ENCODE measurements at places on chromosomes 1 and 21. TPM values are rescaled to one million over a fixed set of nuclear protein-coding genes. Genes with fewer than 3 reads are reported as not detected.
A peak's percentile ranks its signal among the peaks of the same experiment; 100 is the strongest.

DNA sequence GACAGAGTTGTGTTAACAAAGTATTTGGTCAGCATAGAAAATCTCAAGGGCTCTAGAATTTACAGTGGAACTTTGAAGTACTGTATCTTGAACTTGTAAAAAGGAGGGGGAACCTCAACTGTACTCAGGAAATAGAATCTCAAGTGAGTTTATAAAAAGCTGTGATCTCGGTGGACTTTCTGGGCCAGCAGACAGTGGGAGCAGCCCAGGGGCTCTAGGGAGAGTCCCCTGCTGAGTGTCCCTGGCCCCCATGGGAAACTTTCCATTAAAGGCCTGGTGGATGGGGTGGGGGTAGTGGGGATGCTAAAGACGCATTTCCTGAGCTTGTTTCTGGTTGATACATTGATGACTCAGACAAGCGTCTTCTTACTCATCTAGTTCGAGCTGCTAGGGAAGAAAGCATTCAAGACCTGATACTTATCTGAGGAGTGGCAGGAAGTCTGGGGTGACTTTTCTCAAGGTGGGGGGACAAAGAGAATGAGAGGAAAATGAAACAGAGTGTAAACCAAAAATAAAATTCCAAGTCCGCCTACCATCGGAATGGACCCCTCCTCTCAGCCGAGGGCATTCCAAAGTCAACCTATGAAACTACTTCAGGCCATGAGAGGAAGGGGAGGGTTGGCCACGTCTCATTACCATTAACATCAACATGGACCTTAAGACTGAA, 65.5 kb downstream of the NID1 start:
- DNase-seq: peak; percentile 28
- H3K4me3 ChIP-seq: no peak overlapping the region
- no peaks in the 10 kb centered on the region for H3K27me3 ChIP-seq
- peaks cover 93% of the 10 kb centered on the region for H3K36me3 ChIP-seq

DNA sequence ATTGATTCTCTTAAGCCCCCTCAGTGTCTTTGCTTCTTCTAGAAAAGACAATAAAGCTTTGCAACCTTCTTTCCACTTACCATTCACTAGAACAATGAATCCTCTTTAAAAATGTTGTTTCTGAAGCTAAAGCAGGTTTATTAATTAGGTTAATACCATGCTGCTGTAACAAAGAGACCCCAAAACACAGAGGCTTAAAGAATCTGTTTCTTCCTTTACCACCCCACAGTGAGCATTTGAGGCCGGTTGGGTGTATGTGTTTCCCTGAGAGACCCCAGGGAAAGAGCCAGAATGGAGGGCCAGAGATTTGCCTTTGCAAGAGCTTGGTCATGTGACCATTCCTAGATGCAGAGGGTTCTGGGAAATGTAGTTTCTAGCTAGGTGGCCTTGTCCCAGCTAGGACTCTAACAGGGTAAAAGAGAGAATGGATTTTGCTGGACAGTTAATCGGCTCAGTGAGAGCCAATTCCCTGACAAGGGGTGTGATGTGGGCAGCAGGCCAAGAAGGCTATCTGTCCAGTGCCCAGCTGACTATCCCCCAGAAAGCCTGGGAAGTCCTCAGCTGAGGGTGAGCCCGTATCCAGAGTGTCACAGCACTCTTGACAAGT, 191.8 kb upstream of the TMEM51 start:
- no peak overlapping the region for H3K4me3 ChIP-seq
- no peak overlapping the region for H3K27ac ChIP-seq
- H3K36me3 ChIP-seq: no peaks in the 10 kb centered on the region
- no peak for DNase-seq

DNA sequence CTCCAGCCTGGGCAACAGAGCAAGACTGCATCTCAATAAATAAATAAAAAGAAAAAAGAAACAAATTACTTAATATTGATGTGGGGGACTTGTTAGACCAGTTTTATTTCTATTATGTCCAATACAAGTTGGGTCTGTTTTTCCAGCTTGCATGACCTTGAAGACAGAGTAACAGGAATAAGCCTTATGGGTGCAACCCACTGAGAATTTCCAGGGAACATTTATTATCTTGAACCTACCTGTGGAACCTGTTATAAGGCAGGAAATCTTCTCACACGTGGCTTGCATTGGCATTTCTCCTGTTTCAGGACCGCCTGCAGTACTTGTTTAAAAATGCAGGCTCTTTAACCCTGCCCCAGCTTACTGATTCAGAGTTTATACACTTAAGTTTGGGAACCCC, 64.0 kb downstream of the ZBTB17 start:
- no peaks in the 10 kb centered on the region for H3K27me3 ChIP-seq
- peaks cover 3% of the 10 kb centered on the region for H3K4me1 ChIP-seq
- no peak overlapping the region for H3K4me3 ChIP-seq
- H3K27ac ChIP-seq: no peak overlapping the region

- H3K36me3 ChIP-seq: no peaks in the 10 kb centered on the region
- H3K4me1 ChIP-seq: peaks cover 32% of the 10 kb centered on the region
- H3K27ac ChIP-seq: no peak overlapping the region
- H3K4me3 ChIP-seq: peak overlapping the region; percentile 36
- DNase-seq: no peak
- H3K27me3 ChIP-seq: peaks cover 15% of the 10 kb centered on the region
These were observed 118.7 kb upstream of the BARHL2 start for GRCh38 chr1:90835661-90836344.

GRCh38 chr1:156146769-156147405, 6.5 kb upstream of the SEMA4A start:
- peaks cover 22% of the 10 kb centered on the region for H3K4me1 ChIP-seq
- peak overlapping the region; percentile 5 for H3K4me3 ChIP-seq
- DNase-seq: peak; percentile 71
- peaks cover 5% of the 10 kb centered on the region for H3K27me3 ChIP-seq
- peak overlapping the region; percentile 57 for H3K27ac ChIP-seq

- peaks cover 14% of the 10 kb centered on the region for H3K27me3 ChIP-seq
- H3K27ac ChIP-seq: no peak overlapping the region
- DNase-seq: no peak
These were observed 6.7 kb upstream of the IVL start for GRCh38 chr1:152901631-152902030.

- no peaks in the 10 kb centered on the region for H3K27me3 ChIP-seq
- no peaks in the 10 kb centered on the region for H3K36me3 ChIP-seq
- H3K27ac ChIP-seq: no peak overlapping the region
- no peak overlapping the region for H3K4me3 ChIP-seq
These were observed 92.0 kb upstream of the PRMT6 start for GRCh38 chr1:106964495-106964894.

DNA sequence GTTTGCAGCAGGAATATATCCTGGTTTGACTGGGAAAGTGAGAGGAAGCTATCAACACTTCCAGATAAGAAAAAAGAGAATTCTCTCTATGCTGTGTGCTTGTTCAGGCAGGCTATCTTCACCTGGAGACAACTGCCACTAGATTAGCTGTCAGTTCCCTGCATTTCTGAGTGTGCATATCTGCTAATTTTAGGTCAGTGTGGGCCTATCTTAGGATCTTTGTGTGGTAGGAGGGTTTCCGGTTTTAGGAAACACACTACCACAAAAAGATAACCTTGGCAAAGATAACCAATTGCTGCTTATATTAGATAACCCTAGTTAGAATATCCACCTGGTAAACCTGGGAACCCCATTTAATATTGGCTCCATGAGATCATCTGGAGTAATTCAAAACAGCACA, 22.5 kb upstream of the GBP5 start:
- no peak overlapping the region for H3K27ac ChIP-seq
- H3K4me3 ChIP-seq: no peak overlapping the region
- no peaks in the 10 kb centered on the region for H3K27me3 ChIP-seq
- H3K4me1 ChIP-seq: no peaks in the 10 kb centered on the region
- H3K36me3 ChIP-seq: no peaks in the 10 kb centered on the region

GRCh38 chr1:34758751-34759150, 789 bp upstream of the GJB4 start:
- no peak overlapping the region for H3K27ac ChIP-seq
- no peak overlapping the region for H3K4me3 ChIP-seq
- no peaks in the 10 kb centered on the region for H3K4me1 ChIP-seq
- no peak for DNase-seq
- H3K27me3 ChIP-seq: no peaks in the 10 kb centered on the region

- H3K27me3 ChIP-seq: no peaks in the 10 kb centered on the region
- DNase-seq: no peak
- no peaks in the 10 kb centered on the region for H3K36me3 ChIP-seq
These were observed 560 bp downstream of the PADI2 start for GRCh38 chr1:17118706-17119075.

GRCh38 chr1:203440771-203441170, 34.8 kb upstream of the PRELP start:
- no peaks in the 10 kb centered on the region for H3K4me1 ChIP-seq
- no peaks in the 10 kb centered on the region for H3K36me3 ChIP-seq

DNA sequence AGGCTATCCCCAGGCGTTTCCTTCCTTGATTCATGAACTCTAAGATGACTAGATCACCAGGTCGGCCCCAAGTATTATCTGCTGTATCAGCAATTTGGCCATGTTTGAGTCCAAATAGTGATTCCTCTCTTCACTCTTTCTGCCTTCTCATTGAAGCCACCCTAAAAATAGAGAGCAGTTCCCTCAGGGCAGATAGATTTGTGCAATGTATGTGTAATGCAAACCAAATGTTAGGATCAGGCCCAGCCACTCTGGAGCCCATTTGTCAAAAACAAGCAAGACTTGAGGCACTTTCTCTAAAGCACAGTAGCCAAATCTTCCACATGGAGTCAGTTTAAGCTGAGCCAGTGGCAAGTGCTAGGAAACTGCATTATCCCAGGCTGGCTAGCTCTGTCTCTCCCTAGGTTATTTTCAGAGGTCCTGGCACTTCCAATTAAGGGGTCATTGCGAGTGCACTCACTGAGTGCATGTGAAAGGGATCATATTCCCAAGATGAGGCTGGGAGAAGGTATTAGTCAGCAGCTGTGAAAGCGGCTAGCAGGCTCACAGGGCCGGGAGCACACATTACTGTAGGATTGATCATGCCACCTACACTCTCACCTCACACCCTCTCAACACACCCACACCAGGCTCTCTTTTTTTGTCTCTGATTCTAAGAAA, 97.9 kb upstream of the RAB3GAP2 start:
- no peaks in the 10 kb centered on the region for H3K4me1 ChIP-seq
- H3K27me3 ChIP-seq: no peaks in the 10 kb centered on the region
- no peak overlapping the region for H3K27ac ChIP-seq
- H3K36me3 ChIP-seq: no peaks in the 10 kb centered on the region

DNA sequence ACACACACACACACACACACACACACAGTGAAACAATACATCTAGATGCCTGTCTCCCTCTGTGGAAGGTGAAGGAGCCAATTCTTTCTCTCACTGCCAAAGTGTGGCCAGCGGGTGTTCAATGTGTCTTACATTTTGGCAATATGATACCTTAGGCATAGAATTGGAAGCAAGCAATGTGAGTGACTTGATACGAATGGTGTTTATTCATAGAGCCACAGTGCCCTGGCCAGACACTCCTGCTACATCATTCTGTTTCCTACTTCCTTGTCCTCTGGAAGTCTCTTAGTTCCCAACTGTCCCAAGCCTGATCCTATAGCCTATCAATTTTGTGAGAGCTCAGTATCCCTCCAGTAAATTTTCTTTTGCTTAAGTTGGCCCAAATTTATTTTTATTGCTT, 170.0 kb upstream of the L1TD1 start:
- H3K27me3 ChIP-seq: no peaks in the 10 kb centered on the region
- DNase-seq: no peak
- no peaks in the 10 kb centered on the region for H3K4me1 ChIP-seq
- no peak overlapping the region for H3K4me3 ChIP-seq

GRCh38 chr1:61910035-61910434, 167.8 kb downstream of the PATJ start:
- no peak overlapping the region for H3K27ac ChIP-seq
- no peaks in the 10 kb centered on the region for H3K4me1 ChIP-seq
- no peak overlapping the region for H3K4me3 ChIP-seq
- no peaks in the 10 kb centered on the region for H3K27me3 ChIP-seq
- no peak for DNase-seq

DNA sequence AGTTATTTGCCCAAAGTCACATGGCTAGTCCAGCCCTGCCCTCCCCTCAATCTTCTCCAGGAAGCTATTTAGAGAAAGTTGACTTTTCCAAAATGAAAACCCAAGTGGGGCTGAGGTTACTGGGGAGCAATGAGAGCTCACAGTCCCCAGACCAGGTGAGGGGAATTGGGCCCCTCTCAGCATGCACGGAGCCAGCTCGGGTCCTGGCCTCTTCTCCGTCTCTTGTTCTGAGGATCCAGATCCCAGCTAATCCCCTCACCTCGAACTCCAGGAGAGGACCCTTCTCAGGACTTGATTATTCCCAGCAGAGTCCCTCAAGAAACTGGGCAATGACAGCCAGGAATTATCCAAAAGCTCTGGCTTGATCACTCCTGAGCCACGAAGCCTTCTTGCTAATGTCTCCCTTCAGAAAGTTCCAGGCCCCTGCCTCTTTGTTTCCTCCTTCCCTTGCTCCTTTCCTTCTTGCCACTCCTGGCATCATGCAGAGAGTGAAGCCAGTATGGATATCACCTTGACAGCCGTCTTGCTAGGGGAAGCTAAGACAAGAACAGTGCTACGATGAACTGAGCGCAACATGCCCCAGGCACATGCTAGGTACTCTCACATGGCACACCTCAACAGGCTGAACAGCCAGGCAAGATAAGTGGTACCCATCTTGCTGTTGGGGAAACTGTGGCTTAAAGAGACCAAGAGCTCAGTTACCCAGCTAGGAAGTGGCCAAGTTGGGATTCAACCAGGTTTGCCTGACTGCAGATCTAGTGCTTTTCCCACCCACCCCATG, 51.9 kb downstream of the KLHDC7A start:
- DNase-seq: no peak
- H3K27me3 ChIP-seq: peaks cover 41% of the 10 kb centered on the region
- H3K36me3 ChIP-seq: no peaks in the 10 kb centered on the region
- H3K4me1 ChIP-seq: no peaks in the 10 kb centered on the region

DNA sequence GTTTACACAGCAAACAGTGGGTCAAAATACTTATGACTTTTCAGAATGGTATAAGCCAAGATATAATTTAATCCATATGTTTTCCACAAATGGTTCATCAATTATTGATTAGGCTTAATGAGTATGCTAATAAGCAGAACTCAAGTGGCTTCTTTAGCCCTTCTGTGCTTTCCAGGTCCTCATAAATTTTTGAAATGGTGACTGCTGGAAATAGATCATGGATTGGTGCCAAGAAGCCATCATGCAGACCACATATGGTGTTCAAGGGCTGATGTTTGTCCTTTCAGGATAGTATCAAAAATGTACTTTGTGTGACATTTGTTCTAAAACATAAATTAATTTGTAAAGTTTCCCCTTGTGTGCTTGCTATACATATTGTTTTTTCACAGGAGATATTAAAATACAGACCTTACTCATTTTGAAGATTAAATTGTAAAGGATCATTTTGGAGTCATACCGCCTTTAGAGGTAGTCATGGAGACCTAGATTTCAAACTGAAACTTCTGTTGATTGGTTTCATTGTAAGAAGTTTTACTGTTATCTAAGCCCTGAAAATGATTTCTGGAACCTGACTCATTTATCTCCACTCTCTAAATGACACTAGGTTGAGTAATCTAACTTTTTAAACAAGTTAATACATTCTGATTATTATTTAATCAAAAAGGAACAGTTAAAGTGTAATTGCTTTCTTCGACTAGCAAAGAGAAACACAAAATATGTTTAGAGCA, 507.9 kb downstream of the PLA2G4A start:
- no peak overlapping the region for H3K27ac ChIP-seq
- H3K4me1 ChIP-seq: no peaks in the 10 kb centered on the region
- no peak overlapping the region for H3K4me3 ChIP-seq
- no peaks in the 10 kb centered on the region for H3K36me3 ChIP-seq
- no peak for DNase-seq

LCE1B gene
- not detected for total RNA-seq

TENT5C gene
- 27.1 TPM for total RNA-seq

Measured in stomach (tissue), 19 donors.